DMS79 (cell line): ENCODE measurements at places on chromosomes 6 and 20.

GRCh38 chr20:58922036-58922435, 59.0 kb upstream of the NELFCD start:
- DNase-seq, result no peak

- no peak for DNase-seq
Measured at GRCh38 chr20:16222859-16223411, 350.3 kb downstream of the KIF16B start.

GRCh38 chr6:126786262-126786661, 332.2 kb upstream of the RSPO3 start:
- no peak for DNase-seq

- DNase-seq, result no peak
Measured at GRCh38 chr6:18147160-18147559, 7.7 kb downstream of the TPMT start.

GRCh38 chr20:57660181-57660921, 40.1 kb upstream of the ZBP1 start:
- DNase-seq, result no peak

DNA sequence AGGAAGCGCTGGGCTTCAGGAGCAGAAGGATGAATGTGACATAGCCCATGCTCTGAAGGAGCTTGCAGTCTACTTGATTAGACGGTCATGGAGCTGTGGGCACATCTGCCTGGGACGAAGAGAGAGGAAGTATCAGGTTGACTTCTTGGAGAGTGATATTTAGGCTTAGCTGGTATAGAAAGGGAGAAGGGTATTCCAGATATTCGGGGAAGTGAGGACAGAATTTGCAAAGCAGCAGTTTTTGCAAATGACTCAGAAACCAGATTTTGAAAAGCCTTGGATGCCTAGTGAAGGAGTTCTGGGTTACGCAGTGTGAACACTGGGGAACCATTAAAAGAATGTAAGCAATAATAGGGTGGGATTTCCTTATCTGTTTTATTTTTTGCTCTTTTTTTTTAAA, 60.7 kb downstream of the EYA4 start:
- no peak for DNase-seq

- no peak for DNase-seq
Measured at GRCh38 chr6:40778918-40779317, 191.8 kb upstream of the LRFN2 start.

- DNase-seq, result no peak
Measured at GRCh38 chr6:139591075-139591865, 216.8 kb upstream of the CITED2 start.

GRCh38 chr6:111605100-111605751, 452 bp downstream of the TRAF3IP2 start:
- peak; percentile 79 for DNase-seq

DNA sequence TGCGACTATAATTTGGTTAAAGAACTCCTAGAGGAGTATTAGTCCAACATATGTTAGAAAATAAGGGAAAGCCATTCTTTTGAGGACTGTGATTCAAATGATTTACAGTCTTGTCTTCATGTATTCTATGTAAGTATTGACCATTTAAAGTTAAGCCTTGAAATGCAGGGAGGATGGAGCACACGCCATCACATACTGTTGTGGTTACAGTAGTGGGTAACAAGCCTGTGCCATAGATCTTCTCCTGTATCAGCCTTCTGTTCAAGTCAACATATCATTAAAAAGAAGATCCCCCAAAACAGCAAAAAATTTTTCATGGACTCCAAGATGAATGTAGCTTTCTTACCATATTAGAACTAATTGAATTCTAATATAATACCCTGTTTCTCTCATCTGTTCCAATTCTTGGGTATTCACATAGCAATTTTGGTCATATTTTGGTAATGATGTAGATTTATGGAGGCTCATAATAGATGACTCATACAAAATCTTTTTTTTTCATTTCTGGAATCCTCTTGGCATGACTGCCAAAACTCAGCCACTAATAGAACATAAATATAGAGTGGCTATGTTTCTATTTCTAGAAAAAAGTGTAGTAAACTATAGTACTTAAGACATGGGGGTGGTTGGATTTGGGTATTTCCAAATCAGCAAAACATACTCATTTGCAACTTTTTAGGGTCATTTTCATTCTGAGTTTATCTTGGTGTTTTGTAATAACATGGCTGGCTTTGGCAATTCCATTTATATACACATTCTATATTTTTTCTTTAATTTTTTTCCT, 413.5 kb downstream of the BCKDHB start:
- no peak for DNase-seq

GRCh38 chr20:56463428-56463827, 5.0 kb upstream of the RTF2 start:
- DNase-seq, result no peak

DNA sequence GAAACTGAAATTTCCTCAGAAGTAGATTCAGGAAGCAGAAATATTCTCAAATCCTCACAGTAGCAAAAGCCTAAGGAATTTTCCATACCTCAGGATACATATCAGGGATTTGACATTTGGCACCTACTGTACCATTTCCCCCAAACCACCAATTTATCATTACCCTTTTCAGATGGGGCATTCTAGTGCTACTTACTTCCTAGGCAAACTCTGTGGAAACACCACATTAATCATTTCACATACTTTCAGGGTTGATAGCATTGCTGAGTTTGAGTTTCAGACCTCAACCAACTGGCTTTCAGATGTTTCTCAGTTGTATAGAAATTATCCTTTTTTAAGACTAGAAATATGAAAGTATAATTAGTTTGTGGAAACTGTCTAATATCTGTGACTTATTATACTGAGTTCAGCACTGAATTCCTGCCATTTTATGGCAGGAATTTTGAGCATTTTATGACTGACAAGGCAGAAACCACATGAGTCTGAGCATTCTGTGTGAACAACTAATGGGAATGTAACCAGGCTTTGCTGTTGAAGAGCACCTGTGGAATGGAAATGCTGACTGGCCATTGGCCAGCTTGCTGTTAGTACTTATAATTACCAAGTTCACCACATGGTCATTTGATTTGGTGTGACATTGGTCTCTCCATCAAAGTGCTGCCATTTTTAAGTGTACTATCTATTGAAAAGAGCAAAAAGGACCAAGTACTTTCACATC, 35.1 kb upstream of the IRAK1BP1 start:
- DNase-seq, result no peak

- peak; percentile 12 for DNase-seq
Measured at GRCh38 chr6:49550492-49551077, at the start of gene C6orf141. TSS of gene C6orf141 (plus strand) at chr6:49550668. CDS start at chr6:49550793, 125 bp downstream.

DNA sequence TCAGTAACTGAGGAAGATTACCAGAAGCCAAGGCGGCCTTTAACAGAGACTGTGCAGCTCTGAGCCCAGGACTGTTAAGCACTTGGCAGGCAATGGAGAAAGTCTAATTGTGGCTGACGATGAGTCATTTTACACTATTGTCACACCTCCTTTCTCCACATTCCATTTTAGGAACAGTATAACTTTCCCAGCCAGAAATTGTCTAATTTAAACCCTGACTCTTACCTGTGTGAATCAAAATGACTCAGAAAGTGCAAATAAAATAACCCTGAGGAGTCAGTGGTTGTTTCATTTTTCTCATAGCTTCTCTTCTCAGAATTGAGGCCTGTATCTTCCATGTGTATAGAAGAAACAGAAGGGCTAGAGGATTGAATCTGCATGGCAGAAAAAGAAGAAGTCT, 40.0 kb upstream of the OPN5 start:
- DNase-seq, result no peak

- no peak for DNase-seq
Measured at GRCh38 chr6:99605911-99606655, 550 bp upstream of the PRDM13 start.

GRCh38 chr20:2179233-2179580, 77.6 kb downstream of the STK35 start:
- DNase-seq, result no peak

DNA sequence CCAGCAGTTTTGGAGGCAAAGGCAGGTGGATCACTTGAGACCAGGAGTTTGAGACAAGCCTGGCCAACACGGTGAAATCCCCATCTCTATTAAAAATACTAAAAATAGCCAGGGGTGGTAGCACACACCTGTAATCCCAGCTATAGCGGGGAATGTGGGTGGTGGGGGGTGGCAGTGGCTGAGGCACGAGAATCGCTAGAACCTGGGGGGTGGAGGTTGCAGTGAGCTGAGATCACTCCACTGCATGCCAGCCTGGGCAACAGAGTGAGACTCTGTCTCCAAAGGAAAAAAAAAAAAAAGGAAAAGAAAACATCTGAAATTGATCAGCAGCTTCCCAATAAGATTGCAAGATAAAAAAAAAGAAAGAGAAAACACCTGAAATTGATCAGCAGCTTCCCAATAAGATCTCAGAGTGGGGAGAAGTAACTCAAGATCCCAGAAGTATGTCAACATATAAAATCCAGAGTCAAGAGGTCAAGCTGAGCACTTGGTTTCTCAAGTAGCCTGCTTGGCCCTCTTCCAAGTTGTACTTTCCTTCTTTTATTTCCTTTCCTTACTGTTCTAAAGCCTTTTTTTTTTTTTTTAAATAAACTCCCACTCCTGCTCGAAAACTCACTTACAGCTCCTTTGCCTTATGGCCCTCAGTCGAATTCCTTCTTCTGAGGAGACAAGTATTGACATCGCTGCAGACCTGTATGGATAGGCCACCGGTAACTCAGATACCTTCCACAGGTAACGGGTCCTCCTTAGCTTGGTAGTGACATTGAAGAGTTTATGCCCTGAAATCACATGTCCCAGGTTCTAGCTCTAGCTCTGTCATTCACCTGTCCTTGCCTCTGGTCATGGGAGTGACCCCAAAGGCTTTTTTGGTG, 368.5 kb upstream of the SYNCRIP start:
- no peak for DNase-seq

DNA sequence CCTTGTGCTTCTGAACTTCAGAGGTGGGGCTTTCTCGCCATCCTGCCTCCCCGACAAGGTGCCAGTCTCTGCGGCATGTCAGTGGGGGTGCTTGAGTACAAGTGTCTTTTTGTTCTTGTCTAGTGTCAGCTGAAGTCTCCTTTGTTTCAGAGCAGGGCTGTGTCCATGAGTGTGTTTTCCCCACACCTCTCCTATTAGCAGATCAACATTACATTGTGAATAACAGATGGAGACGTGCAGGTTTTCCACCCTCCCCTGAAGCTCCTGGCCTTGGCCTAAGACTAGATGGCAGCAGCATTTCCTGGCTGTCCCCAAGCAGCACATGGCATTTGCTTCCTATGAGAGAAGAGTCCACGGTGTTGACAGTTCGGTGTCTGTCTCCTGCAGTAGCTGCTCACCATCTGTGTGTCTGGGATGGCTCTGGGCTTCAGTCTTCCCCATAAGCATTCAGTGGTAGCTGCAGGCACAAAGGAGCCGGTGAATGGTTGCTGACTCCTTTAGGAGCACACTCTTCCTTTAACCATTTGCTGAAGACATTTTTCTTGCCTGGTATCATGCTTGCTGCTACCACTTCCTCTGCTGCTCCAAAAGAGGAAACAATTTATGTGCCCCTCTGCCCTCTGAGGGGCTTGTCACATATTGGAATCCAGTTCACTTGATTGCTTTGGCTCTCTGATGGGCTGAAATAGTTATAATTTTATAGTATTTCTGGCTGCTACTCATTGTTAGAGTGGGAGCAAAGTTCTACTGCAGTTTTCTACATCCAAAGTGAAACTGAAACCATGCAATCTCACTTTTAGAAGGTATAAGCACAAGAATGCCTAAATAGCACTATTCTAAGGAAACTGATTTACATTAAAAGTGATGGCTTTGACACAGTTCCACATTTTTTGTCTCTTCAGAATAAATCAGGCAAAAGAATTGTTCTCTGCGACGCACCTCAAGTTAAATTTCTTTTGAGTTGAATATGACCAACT, 913.0 kb downstream of the C6orf118 start:
- DNase-seq, result no peak

- no peak for DNase-seq
Measured at GRCh38 chr6:170057034-170057734, 233.7 kb downstream of the DLL1 start.

- peak; percentile 11 for DNase-seq
Measured at GRCh38 chr20:46811224-46812084, 83.2 kb upstream of the EYA2 start.

- DNase-seq, result no peak
Measured at GRCh38 chr6:136718476-136718875, 73.8 kb downstream of the MAP3K5 start.

DNA sequence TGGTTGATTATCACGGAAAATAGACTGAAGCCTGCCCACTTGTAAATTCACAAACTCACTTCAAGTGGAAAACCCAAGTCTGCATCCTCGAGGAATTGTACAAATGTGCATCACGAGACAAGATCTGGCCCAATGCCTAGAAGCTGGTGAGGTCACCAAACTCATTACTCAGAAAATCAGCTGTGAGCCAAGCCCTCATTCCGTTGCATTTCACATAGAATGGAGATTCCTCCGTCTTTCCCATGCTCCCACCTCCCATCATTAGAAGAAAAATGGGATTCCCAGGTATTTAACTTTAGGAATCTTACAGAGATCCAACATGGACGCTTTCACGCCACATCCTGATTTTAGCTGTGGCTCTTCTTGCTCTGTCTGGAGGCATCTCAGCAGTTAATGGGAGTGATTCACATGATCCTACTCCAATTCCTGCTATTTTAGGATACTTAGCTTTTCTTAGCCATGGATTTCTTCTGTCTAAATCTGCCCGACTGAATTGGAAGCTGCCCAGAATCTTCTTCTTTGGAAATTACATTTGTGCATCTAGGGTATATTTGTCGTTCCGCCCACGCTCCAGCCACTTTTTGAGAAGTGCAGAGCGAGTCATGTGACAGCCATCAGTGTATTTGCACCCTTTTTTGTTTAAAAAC, 68.7 kb upstream of the STMND1 start:
- no peak for DNase-seq

DNA sequence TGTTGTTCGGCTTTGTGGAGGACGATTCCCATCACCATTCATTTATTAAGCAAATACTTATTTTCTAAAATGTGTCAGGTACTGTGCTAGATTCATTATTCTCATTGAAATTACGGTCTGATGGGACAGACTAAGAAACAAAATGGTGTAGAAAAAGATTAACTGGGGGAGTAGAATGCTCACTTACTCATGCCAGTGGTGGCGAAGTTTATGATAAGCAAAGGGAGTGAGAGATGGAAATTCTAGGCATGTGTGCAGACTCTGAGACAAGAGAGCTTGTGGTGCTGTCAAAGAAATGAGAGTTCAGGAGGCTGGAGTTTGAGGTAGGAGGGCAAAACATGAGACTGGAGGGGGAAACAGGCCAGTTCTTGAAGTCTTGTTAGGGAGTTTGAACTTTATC, 896 bp downstream of the RPP21 start:
- no peak for DNase-seq

DNA sequence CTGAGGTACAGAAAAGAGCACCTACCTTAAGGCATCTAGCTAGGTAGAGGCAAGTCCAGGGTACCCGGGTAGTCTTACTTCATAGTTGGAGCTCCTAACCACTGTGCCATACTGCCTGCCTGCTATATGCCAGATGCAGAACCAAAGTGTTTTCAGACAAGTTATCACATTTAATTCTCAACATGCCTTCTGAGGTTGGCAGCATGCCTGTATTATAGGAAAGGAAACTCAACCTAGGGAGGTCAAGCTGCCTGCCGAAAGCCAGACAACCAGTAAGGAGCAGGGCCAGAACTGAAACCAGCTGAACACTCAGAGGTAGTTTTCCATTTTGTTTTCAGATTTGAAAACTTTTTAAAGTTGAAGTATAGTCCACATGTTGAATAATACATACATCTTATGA, 5.4 kb downstream of the CTNNBL1 start:
- no peak for DNase-seq
